NCI-H2227 treated with DMSO at 0.1 percent for 48 hours (cell line): ENCODE measurements at places on chromosomes 3 and 15.

- DNase-seq, result no peak
These were observed 162.8 kb downstream of the ARRDC4 start for GRCh38 chr15:98123297-98123696.

DNA sequence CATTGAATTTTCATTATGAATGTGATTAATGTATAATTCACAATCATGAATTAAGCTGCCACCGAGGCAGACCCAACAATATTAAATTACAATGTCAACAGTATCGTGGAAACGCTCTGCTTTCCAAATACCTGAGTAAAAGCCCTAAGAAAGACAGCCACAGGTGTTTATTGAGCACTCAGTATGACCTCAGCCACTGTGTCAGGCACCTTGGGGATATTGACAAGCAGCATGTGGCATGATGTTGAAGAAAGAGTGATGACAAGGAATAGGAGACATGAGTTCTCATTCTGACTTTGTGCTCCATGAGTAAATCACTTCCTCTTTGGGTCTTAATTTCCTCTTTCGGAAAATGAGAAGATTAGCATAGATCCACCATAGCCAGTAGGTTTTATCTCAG is 12.8 kb downstream of the C2CD4A start:
- DNase-seq, result no peak

- DNase-seq, result no peak
These were observed 16.3 kb upstream of the MYZAP start for GRCh38 chr15:57575363-57575762.

DNA sequence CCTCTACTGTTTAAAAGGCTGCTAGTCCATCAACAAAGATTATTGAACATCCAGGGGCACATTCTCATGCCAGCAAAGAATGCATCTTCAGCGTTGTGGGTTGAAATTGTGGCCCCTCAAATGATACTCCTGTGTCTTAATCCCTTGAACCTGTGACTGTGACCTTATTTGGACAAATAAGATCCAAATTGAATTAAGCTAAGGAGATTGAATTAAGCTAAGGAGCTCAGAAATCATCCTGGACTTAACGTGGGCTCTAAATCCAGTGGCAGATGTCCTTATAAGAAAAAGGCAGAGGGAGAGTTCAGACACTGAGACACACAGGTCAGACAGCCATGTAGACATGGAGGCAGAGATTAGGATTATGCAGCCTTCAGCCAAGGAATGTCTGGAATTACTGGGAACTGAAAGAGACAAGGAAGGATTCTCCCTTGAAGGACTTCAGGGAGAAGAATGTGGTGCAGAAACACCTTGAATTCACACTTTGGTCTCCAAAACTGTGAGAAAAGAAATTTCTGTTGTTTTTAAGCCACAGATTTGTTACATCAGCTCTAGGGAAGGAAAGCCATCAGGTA is 57.3 kb upstream of the SLC24A5 start:
- DNase-seq, result no peak

DNA sequence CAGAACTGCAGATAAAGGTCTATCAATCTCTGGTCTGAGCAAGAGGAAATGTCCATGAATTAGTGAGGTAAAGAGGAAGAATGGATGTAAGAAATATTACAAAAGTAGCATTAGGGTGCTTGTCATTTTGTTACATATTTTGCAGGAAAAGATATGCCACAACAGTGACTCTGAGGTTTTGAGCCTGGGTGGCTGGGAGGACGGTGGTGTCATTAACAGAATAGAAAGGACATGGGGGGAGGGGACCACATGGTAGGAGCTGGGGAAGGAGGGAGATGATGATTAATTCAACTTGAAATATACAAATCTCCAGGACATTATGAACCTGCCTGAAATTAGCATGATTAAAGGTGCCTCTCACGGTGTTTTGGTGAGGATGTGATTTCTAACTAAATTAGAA is 245.5 kb upstream of the MDFIC2 start:
- DNase-seq, result no peak

GRCh38 chr3:65425880-65426279 is 612.8 kb downstream of the MAGI1 start:
- peak; percentile 3 for DNase-seq

- DNase-seq, result no peak
These were observed 40.2 kb downstream of the IDH2 start for GRCh38 chr15:90062023-90062442.

GRCh38 chr15:99954361-99955180 is 221.3 kb upstream of the LYSMD4 start:
- no peak for DNase-seq

DNA sequence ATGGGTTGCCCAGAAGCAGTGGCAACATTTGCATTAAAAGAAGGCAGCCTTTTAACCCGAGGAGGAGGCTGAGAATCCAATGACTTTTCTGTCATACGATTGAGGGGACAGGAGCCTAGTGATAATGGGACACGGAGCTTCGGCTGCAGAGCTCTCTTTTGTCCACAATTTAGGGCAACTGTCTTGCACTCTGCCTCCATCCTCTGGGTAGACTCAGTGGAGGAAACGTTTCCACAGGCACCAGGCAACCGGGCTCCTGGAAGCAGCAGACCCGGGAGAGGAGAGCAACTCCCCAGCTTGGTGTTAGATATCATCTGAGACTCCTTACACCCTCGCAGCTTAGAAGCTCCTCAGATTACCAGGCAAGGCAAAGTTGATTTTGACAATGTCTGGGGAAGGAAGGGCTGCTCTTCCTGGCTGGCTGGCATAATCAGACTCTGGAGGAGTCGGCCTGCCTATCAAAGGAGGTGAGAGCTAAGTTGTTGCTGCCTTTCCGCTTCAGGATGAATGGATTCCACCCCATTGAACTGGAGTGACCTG is 43.5 kb upstream of the RNU6-1 start:
- no peak for DNase-seq

DNA sequence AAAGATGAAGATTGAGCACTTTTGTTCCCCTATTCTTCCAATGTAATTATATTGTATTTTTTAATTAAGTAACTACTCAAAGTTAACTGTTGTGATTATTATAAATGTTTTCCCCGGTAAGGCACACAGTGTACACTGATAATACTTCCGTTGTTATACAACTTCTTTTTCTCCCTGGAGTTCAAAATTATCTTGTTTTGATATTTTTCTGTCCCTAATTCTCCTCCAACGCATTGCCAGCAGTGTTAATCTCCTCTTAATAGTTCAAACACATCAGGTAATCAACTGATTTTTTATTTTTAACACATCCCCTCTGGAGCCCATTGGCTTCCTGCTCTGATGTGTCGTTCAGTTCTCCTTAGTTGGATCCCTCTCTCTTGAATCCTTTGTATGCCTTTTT is 32.3 kb upstream of the MFSD1 start:
- DNase-seq, result no peak

- DNase-seq, result no peak
These were observed 102.0 kb upstream of the MYRIP start for GRCh38 chr3:39707314-39707909.

DNA sequence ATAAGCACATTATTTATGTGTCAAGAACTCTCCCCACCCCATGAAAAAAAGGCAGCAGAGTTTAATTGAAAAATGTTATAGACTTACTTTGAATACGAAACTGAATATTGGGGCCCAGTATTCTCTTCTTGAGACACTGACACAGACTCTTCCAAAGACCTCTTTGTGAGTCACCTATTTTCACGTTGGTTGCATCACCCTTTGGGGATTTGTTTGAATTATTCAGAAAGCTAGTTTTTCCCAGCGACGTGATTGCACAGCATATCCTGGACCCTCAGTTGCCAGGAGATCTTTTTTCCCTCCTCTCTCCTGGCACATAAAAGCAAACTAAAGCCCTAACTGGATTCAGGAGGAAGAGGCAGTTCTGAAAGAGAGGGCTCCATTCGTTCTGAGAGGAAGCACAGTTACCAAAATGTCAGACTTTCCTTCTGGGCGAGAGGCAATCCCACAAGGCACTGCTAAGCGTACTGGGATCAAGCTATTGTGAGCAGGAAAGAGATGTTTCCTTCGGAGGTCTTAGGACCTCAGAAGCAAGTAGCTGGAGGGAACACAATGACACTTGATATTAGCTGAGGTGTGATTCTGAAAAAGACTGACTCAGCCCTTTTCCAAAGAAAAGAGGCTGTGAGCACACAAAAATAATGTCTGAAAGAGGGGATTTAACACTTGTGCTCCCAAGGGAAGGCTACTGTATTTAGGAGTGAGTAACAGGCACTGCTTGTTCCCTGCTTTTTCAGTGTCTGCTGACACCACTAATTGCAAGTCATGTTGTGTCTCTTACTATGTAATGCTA is 65.8 kb upstream of the CADPS start:
- peak; percentile 19 for DNase-seq

- DNase-seq, result no peak
These were observed 36.9 kb downstream of the ARNT2 start for GRCh38 chr15:80441041-80441440.

- peak; percentile 47 for DNase-seq
These were observed 81.5 kb upstream of the KCNMB2 start for GRCh38 chr3:178454726-178455125.

- DNase-seq, result no peak
These were observed 32.9 kb downstream of the TIMP4 start for GRCh38 chr3:12125772-12126171.

- no peak for DNase-seq
These were observed 87.0 kb downstream of the GMPS start for GRCh38 chr3:155957412-155957880.

GRCh38 chr3:129116482-129116946 is 5.1 kb downstream of the RAB43 start:
- no peak for DNase-seq

- DNase-seq, result no peak
These were observed 24.7 kb downstream of the TUSC7 start for GRCh38 chr3:116734243-116734642.

GRCh38 chr3:87621667-87622066 is 345.3 kb upstream of the POU1F1 start:
- no peak for DNase-seq

DNA sequence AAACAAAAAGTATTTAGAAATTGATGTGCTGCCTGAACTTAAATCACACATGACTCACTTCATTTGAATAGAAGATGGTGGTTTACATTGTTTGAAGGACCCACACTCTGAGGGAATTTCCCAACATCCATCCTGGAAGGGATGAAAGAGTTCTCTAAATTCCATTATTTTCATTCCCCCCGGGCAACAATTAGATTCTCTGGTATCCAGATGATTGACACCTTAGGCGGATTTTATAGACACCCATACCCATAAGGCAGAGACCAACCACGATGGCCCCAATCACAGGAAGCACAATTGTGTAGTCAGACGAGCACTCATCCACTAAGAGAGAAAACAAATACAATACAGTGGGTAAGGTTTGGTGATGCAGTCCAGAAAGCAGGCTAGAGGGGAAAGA is 24.6 kb upstream of the MCCC1 start:
- no peak for DNase-seq

DNA sequence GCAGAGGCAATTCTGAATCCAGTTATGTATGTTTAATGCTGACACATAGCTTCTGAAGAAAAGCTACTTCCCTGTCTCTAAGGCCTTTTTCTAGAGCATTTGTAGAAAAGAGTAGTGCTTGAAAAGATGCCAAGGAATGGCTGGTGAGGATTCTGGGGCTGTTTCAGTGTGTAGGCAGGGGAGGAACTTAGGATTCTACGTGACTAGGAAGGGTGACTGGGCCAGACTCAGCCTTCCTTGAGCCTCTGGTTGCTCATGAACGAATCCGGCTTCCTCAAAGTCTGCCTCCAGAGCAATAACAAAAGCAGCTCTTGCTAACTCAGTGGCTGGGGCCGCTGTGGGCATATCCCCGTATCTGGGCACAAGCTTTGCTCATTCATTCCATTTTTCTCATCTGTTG is 104.8 kb upstream of the WNT5A start:
- no peak for DNase-seq
